AG09309 (cell line): ENCODE measurements at places on chromosomes 2 and 18.

GRCh38 chr2:169395821-169396374 is 33.6 kb upstream of the LRP2 start:
- no peak for DNase-seq

DNA sequence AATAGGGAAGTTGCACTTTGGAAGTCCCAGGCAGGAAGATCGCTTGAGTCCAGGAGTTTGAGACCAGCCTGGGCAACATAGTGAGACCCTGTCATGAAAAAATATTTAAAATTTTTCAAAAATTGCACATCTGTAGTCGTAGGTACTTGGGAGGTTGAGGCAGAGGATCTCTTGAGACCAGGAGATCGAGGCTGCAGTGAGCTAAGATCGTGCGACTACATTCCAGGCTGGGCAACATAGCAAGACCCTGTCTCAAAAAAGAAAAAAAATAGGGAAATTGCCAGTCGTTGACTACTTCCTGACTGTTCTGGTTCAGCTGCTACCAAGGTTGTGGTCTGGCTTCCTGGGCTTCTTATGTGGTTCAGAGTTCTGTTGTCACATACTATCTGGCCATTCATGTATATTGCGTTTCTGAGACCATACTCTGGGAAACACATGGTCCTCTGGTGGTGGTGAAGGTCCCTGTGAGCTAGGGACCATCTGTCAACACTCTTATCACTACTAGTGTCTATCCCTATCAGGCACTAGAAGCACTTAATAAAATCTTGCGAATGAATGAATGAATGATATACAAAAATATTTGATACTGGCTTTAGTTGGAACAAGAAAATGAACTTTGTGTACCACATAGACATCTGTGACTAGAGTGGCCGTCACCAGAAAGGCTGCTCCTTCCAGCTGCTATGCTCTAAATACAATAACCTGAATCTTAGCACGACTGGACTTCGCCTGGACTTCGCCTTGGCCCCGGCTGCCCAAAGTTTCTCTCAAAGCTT is 861 bp upstream of the KLHL23 start:
- DNase-seq: no peak

DNA sequence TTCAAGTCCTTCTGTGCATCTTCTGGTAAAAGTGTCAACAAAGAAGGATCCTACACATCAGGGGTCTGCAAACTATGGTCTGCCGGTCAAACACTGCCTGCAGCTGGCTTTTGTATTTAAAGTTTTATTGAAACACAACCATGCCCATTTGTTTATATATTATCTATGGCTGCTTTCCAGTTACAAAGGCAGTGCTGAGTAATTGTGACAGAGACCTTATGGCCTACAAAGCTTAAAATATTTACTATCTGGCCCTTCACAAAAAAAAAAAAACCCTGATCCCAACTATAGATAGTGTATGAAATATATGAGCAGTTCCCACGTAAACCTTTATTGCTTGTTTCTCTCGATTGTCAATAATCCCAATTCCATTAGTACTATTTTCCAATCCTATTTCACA is 101.4 kb downstream of the RBMS1 start:
- no peak for DNase-seq

DNA sequence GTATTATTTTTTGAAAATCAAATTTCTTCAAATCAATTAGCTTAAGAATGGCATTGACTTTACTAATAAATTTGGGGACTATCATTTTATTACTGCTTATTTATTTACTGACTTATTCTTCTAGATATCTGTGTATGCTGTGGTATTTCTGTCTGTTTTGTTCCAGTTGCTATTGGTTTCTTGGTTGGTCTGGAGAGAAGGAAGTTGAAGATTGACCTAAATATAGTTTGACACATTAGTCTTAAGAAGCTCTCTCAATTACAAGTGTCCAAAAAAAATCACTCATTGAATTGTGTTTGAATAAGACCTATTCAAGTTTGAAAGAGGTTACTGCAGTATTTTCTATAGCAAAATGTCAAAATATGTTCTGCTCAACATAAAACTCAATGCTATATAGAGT is 153.3 kb upstream of the KYNU start:
- DNase-seq: no peak

GRCh38 chr2:159609811-159610549 is 6.4 kb downstream of the BAZ2B start:
- no peak for DNase-seq

- DNase-seq: no peak
These were observed 66.9 kb upstream of the MCFD2 start for GRCh38 chr2:46982351-46983064.

- DNase-seq: no peak
These were observed 27.4 kb downstream of the ADI1 start for GRCh38 chr2:3491716-3492474.

DNA sequence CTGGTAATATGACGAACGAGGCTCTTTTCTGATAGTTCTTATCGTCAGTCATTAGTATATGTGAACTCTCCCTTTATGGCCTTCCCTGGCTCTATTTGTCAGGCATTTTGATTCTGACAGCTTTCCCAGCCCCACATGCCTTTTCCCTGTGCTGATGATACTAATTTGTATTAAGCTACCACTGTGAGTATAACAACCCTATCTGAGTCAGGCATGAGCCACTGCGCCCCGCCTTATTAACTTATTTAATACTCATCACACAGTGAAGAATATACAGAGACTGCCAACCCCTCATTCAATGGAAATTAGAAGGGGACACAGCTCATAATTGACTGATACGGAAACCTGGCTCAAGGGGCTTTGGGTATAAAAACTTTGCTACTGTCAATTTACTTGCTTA is 140.0 kb downstream of the NETO1 start:
- DNase-seq: no peak

- peak; percentile 67 for DNase-seq
These were observed 2082.3 kb upstream of the CELF4 start for GRCh38 chr18:39647627-39648534.
